ENCODE measurements at places on chromosomes 7 and 10.

DNA sequence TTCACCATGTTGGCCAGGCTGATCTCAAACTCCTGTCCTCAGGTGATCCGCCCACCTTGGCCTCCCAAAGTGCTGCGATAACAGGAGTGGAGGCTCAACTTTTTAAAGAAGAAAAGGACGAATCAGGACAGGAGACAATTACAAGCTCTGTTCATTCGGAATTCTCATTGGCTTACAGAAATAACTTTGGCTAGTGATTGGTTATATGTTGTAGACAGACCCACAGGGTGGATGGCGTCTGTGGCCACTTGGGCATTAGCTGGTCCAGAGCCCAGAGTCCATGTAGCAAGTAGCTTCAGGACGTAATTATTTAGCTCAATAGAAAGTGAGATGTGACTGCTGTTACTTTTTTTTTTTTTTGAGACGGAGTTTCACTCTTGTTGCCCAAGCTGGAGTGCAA is 160.5 kb upstream of the TNRC18 start:
- no peak for DNase-seq

- no peak for DNase-seq
Observed at GRCh38 chr10:24456322-24456721, 247.4 kb downstream of the KIAA1217 start.

GRCh38 chr7:158489462-158490155 is 98.0 kb downstream of the PTPRN2 start:
- no peak for DNase-seq

GRCh38 chr10:28135258-28135657 is 136.4 kb upstream of the ODAD2 start:
- DNase-seq: no peak

DNA sequence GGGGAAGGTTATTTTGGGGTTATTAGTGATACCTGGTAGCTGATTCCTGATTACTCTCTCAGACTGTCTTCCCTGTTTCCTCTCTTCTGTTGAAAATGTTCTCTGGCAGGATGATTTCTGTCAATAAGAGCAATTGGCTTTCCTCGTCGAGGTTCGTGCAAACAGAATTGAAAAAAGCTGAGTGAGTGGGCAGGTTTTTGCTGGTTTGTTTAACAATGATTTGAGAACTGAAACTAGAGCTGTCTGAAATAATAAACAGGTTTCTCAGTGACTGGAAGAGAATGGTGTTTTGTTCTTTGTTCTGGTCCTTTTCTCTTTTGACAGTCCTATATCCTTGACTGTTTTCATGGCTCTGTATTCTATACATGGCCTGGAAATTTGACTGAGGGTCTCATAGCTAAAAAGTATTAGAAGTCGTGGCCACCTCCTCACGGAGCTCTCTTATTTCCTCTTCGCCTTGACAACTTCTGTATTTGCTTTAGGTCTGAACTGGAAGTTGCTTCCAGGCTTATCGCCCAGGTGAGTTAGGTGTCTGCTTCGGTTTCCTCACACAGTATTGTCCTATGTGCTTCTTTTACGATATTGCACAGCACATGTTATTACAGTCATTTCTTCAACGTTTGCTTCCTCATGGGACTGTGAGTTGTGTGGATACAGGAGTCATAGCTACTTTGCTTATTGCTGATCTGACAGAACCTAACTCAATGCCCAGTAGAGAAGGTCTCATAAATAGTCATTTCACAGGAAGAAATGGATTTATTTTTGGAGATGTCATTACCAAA is 403.6 kb downstream of the NRG3 start:
- DNase-seq: no peak

DNA sequence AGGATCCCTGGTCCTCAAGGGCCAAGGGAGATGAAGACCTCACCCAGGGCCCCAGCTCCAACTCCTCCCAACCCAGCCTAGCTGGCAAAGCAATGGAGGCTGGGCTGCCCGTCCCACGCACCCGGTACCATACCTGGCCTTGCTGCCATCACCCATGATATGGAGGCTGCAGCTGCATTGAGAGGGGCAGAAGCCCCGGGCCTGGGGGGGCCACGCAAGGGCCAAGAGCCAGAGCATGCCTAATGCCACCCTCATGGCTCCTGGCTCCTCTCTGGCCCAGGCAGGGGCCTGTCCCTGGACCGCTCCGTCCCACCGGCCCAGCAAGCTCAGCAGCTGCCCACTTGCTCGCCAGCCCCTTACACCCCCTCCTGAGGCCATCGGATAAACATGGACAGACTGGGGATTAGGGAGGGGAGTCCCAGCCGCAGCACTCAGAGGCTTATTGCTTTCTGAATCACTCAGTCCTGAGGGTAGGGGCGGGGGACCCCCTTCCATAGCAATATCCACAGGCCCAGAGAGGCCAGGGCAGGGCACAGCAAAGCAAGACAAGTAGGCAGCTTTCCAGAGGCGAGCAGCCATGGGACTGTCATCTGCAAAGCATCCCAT is at the start of gene LRIT1:
TSS of gene LRIT1 (minus strand) at position 362 of the 606 bp plus-strand sequence. CDS start at position 255, 107 bp downstream.
- no peak for DNase-seq

DNA sequence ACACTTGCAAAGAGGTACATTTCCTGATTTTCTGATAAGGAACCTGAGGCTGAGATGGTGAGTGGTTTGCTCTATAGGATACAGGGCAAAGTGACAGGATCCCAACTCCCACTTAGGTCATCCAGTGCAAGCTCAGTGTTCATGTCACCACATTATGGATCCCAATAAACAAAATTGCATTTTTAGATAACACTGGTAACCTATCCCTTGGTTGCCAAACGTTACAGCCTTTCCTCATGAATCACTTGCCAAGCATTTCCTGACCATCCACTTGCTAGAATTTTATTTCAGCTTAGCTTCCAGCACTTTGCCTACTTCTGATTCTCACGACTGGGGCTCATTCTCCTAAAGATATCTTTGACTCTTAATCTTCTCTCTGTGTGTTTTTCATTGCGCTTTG is 131.4 kb upstream of the ODAD2 start:
- DNase-seq: no peak

- DNase-seq: no peak
Observed at GRCh38 chr10:90041585-90041984, 340.2 kb downstream of the KIF20B start.

DNA sequence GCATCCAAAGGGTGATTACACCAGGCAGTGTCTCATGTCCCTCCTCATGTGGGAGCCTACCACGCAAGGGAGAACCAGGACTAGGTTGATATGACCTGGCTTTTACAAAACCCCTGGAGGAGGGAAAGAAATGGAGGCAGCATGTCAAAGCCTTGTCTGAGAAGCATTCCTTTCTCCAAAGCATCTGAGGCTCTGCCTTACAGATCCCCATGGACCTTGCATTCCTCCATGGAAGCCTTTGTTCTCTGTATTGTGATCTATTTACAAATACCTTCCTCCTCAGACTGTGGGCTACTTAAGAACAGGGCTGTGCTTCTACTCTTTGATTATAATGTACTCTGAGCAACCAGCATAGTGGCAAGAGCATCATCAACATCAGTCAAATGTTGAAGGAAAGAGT is 197.0 kb downstream of the PLXNA4 start:
- DNase-seq: no peak

GRCh38 chr7:22288202-22288601 is 68.8 kb downstream of the RAPGEF5 start:
- no peak for DNase-seq

DNA sequence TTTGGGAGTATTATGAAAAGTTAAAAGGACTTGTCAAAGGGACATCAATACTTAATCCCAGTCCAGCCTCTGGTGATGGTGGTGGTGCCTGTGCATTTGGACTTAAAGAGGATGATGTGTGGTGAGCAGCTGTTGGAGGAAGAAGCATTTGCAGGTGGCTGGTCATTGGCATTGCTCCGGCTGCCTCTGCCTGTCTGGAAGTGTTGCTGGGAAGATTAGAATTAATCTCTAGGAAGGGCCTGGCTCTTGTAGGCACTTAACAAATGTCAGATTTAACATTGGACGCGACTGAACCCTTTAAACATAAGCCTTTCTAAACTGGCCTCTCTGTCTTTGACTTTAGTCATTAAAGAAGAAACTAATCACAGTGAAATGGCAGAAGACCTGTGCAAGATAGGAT is 58.8 kb downstream of the FIGNL1 start:
- no peak for DNase-seq

- no peak for DNase-seq
Observed at GRCh38 chr7:105245398-105246114, 143.2 kb downstream of the SRPK2 start.

GRCh38 chr7:80724249-80724871 is 85.9 kb downstream of the CD36 start:
- no peak for DNase-seq

GRCh38 chr7:99976626-99977025 is 795 bp upstream of the AZGP1 start:
- DNase-seq: no peak

- DNase-seq: no peak
Observed at GRCh38 chr10:133123050-133123745, 35.5 kb downstream of the ADGRA1 start.

DNA sequence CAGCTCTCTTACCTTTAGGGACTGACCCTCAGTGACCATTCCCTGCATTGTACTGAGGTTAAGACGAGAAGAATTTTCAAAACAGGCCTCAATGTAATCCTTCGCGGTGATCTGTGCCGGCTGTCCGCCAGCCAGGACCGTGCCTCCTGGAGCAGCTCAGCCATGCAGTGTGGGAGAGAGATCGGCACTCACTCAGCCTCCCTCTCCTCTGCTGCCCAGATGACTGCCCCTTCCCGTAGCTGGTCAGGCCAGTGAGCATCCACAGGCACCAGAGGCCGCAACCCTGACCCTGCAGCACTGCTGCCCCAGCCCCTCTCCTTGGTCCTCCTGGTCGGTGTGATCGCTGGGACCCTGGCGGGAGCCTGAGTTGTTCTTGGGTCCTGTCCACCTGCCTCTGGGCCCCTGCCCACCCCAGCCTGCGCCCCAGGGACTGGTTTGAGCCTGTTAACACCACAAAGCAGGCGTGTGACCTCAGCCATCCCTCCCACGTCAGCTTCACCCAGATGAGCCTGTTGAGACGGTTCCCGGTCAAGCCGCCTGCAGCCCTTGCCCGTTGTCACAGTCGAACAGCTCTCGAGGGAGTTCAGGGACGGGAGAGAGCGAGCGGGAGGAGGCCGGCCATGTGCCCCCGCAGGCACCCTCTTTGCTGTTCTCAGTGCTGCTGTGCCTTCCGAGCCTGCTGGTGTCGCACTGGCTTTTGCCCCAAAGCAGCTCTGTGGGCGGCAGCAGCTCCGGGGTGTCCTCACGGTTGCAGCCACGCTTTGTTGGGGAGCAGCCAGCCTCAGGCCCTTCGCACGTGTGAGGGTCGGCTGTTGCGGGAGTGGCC is 37.2 kb downstream of the NKX6-2 start:
- DNase-seq: no peak

Measured in activated CD4-positive, alpha-beta T cell treated with anti-CD3 and anti-CD28 coated beads, Interleukin-2, Interleukin-4, amounts not matched to agents 100 ng/mL and 50 ng/mL, durations not matched to agents 16 hours and 8 hours (primary cell).